Activated naive CD4-positive, alpha-beta T cell treated with anti-CD3 and anti-CD28 coated beads for 36 hours (primary cell): ENCODE measurements at places on chromosomes 5 and 9. TPM values are rescaled to one million over a fixed set of nuclear protein-coding genes. Genes with fewer than 3 reads are reported as not detected.
A peak's percentile ranks its signal among the peaks of the same experiment; 100 is the strongest.

SLC36A2 gene
- total RNA-seq: not detected

POC5 gene
- total RNA-seq: 17.5 TPM

PCDHA9 gene
- total RNA-seq: not detected

ECM2 gene
- not detected for total RNA-seq

FOXD4L3 gene
- total RNA-seq: not detected

- no peaks in the 10 kb centered on the region for H3K27me3 ChIP-seq
- no peak overlapping the region for H3K4me3 ChIP-seq
- H3K4me1 ChIP-seq: peaks cover 2% of the 10 kb centered on the region
- no peak overlapping the region for H3K27ac ChIP-seq
These were observed 68.5 kb downstream of the TEX10 start for GRCh38 chr9:100284247-100284646.

DNA sequence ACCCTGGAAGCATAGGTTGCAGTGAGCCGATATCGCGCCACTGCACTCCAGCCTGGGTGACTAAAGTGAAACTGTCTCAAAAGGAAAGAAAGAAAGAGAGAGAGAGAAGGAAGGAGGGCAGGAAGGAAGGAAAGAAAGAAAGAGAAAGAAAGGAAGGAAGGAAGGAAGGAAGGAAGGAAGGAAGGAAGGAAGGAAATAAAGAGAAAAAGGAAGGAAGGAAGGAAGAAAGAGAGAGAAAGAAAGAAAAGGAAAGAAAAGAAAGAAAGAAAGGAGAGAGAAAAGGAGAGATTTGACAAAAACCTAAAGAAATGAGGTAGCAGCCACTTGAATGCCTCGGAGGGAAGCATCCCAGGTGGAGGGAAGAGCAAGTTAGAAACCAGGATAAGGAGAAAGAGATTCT is 44.6 kb downstream of the MSX2 start:
- no peak overlapping the region for H3K4me3 ChIP-seq
- no peaks in the 10 kb centered on the region for H3K4me1 ChIP-seq
- no peaks in the 10 kb centered on the region for H3K36me3 ChIP-seq
- H3K27me3 ChIP-seq: peaks cover 15% of the 10 kb centered on the region

DNA sequence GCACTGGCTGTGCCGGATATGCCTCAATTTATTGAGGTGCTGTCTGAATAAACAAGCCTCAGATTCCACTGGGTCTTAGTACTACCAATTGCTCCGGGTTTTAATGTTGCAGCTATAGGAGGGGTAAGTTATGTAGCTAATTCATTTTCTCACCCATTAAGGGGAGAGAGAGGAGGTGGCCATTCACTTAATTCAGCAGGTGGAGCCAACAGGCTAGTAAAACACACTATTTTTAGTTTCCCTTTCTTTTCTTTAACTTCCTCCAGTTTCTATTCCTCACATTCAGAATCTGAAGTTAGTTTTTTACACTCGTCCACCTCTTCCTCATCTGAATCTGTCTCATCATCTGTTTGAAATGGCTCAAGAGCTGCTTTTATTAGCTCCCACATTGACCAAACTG is 105.6 kb upstream of the CDH10 start:
- H3K4me3 ChIP-seq: no peak overlapping the region
- DNase-seq: no peak
- H3K36me3 ChIP-seq: no peaks in the 10 kb centered on the region
- H3K27me3 ChIP-seq: no peaks in the 10 kb centered on the region
- H3K4me1 ChIP-seq: no peaks in the 10 kb centered on the region

DNA sequence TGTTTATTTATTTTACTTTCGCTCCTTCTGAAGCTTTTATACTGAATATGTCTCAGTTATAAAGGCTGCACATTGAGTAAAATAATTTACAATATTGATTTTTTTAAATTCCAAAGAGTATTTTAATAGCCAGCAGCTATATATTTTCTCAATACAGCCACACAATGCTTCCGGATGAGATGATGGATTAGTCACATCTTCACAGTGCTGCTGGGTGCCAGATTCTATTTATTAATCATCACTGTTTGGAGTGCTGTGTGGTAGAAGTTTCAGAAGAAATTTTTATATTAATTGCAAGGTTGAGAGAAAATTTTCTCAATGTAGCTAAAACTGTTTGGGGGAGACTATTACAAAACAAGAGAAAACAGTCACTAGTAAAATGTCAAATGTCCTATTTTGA is 989.8 kb downstream of the TLE4 start:
- no peaks in the 10 kb centered on the region for H3K27me3 ChIP-seq
- no peaks in the 10 kb centered on the region for H3K4me1 ChIP-seq
- no peaks in the 10 kb centered on the region for H3K36me3 ChIP-seq
- DNase-seq: no peak
- no peak overlapping the region for H3K27ac ChIP-seq

DNA sequence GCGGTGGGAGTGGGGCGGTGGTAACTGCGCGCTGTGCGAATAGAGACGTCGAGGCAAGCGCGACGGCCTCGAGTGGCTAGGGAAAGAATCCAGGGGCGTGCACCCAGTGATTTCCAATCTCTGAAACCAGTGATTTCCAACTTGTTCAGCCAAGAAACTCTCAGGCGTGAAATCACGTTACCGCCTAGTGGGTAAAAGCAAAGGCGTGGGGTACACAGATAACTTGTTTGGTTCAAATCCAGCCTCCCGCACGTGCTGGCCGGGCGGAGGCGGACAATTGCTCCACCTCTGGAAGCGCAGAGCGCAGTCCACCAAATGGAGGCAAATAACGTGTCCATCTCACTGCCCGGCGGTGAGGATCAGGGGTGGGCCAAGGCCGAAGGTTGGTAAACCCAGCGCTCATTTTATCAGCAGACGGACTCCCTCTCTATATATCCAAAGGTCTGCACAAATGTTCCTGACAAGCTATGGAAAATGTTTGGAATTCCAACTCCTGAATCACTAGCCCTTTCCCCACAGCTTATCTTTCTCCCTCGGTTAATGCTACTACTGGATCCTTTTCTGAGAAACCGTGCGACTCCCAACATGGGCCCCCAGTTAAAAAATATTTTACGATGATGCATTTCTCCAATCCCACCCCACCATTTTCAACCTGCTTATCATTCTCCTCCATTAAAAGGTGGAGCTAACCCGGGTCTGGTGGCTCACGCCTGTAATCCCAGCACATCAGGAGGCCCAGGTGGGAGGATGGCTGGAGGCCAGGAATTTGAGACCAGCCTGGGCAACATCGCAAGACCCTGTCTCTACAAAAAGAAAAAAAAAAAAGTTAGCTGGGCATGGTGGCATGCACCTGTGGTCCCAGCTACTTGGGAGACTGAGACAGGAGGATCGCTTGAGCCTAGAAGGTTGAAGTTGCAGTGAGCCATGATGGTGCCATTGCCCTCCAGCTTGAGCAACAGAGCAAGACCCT is 950 bp upstream of the FNBP1 start:
- H3K4me3 ChIP-seq: peak overlapping the region; percentile 90
- H3K36me3 ChIP-seq: peaks cover 12% of the 10 kb centered on the region
- no peaks in the 10 kb centered on the region for H3K27me3 ChIP-seq
- no peak overlapping the region for H3K27ac ChIP-seq
- no peak for DNase-seq

- H3K27me3 ChIP-seq: no peaks in the 10 kb centered on the region
- H3K36me3 ChIP-seq: peaks cover 48% of the 10 kb centered on the region
- no peak overlapping the region for H3K27ac ChIP-seq
- no peaks in the 10 kb centered on the region for H3K4me1 ChIP-seq
- DNase-seq: no peak
These were observed 14.2 kb upstream of the CCDC180 start for GRCh38 chr9:97293207-97293721.

DNA sequence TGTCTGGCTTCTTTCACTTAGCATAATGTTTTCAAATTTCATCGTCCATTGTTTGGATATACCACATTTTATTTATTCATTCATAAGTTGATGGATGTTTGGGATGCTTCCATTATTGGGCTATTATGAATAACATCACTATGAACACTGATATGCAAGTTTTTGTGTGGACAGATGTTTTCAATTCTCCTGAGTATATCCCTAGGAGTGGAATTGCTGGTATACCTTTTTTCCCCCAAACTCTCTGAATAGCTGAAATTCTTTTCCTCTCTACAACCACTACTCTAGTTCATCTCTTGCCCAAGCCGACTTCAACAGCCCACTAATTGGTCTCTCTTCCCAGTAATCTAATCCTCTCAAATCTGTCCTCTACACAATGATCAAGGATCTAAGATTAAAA is 4.7 kb upstream of the ZFR start:
- H3K27me3 ChIP-seq: no peaks in the 10 kb centered on the region
- no peak overlapping the region for H3K27ac ChIP-seq
- H3K36me3 ChIP-seq: peaks cover 1% of the 10 kb centered on the region
- H3K4me3 ChIP-seq: no peak overlapping the region
- DNase-seq: no peak
- peaks cover 3% of the 10 kb centered on the region for H3K4me1 ChIP-seq

GRCh38 chr5:155605920-155606319 is 592.4 kb downstream of the KIF4B start:
- H3K36me3 ChIP-seq: no peaks in the 10 kb centered on the region
- DNase-seq: no peak
- H3K27me3 ChIP-seq: peaks cover 14% of the 10 kb centered on the region
- no peak overlapping the region for H3K4me3 ChIP-seq
- no peak overlapping the region for H3K27ac ChIP-seq

- no peak overlapping the region for H3K4me3 ChIP-seq
- H3K27me3 ChIP-seq: no peaks in the 10 kb centered on the region
- H3K36me3 ChIP-seq: no peaks in the 10 kb centered on the region
- H3K27ac ChIP-seq: no peak overlapping the region
- H3K4me1 ChIP-seq: no peaks in the 10 kb centered on the region
These were observed 732.1 kb downstream of the MAT2B start for GRCh38 chr5:164237486-164237885.

- H3K4me3 ChIP-seq: no peak overlapping the region
- no peak overlapping the region for H3K27ac ChIP-seq
- peaks cover 4% of the 10 kb centered on the region for H3K27me3 ChIP-seq
- DNase-seq: no peak
- peaks cover 3% of the 10 kb centered on the region for H3K4me1 ChIP-seq
These were observed 166.0 kb downstream of the HMHB1 start for GRCh38 chr5:143977891-143978461.

GRCh38 chr5:61866930-61867329 is 439.1 kb upstream of the KIF2A start:
- no peaks in the 10 kb centered on the region for H3K27me3 ChIP-seq
- H3K4me1 ChIP-seq: no peaks in the 10 kb centered on the region
- DNase-seq: no peak
- H3K36me3 ChIP-seq: no peaks in the 10 kb centered on the region

DNA sequence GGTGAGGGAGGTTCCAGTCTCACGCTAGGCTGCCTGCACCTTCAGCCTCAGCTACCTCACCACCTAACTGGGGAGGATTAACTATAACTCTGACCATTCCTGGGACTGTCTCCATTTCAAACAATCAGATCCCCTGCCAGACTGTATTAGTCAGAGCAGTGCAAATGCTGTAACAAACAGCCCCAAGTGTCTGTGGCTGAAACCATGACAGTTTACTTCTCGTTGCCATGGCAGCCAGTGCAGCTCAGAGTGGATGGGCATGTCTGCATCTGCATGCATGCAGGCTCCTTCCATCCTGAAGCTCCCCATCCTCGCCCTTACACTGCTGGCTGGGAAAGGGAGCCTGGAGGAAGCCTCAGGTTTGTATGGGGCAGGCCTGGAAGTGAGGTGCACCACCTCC is 86.7 kb downstream of the KCNIP1 start:
- no peak overlapping the region for H3K4me3 ChIP-seq
- peak; percentile 15 for DNase-seq
- no peaks in the 10 kb centered on the region for H3K36me3 ChIP-seq
- peaks cover 33% of the 10 kb centered on the region for H3K27me3 ChIP-seq
- no peaks in the 10 kb centered on the region for H3K4me1 ChIP-seq

DNA sequence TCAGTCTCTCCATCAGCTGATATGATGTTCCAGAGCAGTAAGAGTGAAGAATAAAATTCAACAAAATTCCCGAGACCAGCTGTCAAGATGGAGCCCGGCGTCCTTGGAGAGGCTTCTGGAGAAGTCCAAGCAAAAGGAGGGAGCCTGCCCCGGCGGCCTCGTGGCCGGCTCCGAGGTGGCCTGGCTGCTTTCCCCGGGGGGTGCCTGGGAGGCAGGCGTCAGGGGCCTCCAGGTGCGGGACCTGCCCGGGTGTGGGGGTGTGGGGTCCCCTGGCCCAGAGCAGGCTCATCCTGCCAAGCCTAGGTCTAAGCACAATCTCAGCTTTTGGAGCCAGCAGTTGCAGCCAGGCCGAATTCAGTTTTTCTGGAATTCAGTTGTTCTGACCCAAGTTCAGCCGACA is 122.6 kb upstream of the IQGAP2 start:
- H3K36me3 ChIP-seq: no peaks in the 10 kb centered on the region
- no peaks in the 10 kb centered on the region for H3K27me3 ChIP-seq
- H3K4me3 ChIP-seq: no peak overlapping the region

DNA sequence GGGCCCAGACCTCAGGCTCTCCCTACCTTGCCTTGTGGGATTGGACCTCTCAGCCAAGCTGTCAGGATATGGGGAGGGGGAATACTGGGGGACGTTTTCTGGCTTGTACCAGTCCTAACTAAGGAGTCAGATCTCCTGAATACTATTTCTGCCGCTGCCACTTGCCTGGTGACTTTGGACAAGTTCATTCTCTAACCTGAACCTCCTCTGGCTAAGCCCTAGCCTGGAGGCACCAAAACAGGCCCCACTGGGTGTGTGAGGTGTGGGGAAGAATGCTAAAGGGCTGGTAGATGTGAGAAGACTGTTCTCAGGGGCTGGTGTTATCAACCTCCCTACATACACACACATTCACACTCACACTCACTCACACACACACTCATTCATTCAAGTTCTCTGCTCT is 1.1 kb downstream of the SLC6A7 start:
- no peaks in the 10 kb centered on the region for H3K36me3 ChIP-seq
- H3K27me3 ChIP-seq: peaks cover 10% of the 10 kb centered on the region

- DNase-seq: no peak
These were observed 57.8 kb downstream of the RORB start for GRCh38 chr9:74554751-74555419.

- DNase-seq: no peak
- H3K4me1 ChIP-seq: no peaks in the 10 kb centered on the region
- no peaks in the 10 kb centered on the region for H3K36me3 ChIP-seq
- H3K4me3 ChIP-seq: no peak overlapping the region
- peaks cover 13% of the 10 kb centered on the region for H3K27me3 ChIP-seq
These were observed 34.5 kb upstream of the COL5A1 start for GRCh38 chr9:134606951-134607731.

GRCh38 chr9:125470767-125471580 is 209.3 kb downstream of the GAPVD1 start:
- H3K27me3 ChIP-seq: no peaks in the 10 kb centered on the region
- H3K27ac ChIP-seq: no peak overlapping the region
- H3K36me3 ChIP-seq: peaks cover 4% of the 10 kb centered on the region
- H3K4me1 ChIP-seq: no peaks in the 10 kb centered on the region

DNA sequence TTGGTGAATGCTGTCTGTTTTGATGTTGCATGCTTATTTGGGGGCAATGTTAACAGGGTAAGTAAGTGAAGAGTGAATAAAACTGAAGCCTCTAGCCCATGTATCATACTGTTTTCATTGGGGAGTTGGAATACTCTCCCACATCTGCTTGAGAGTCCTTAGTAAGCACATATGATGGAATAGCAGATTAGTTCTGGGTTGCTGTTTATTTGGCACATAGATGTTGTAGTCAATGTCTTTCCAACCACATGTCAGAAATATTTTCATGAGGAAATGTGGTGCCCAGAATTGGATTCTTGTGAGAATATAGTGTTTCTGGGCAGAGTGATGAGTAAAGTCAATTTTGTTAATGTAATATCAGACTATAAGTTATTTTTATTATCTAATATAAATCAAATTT is 611.7 kb upstream of the FTMT start:
- DNase-seq: no peak
- H3K36me3 ChIP-seq: no peaks in the 10 kb centered on the region
- no peak overlapping the region for H3K27ac ChIP-seq
- H3K4me3 ChIP-seq: no peak overlapping the region

- no peak for DNase-seq
- no peaks in the 10 kb centered on the region for H3K27me3 ChIP-seq
- no peak overlapping the region for H3K4me3 ChIP-seq
- no peaks in the 10 kb centered on the region for H3K4me1 ChIP-seq
- peaks cover 1% of the 10 kb centered on the region for H3K36me3 ChIP-seq
- H3K27ac ChIP-seq: no peak overlapping the region
These were observed 323.8 kb upstream of the WWC1 start for GRCh38 chr5:167967494-167968177.
